ENCODE measurements at places on chromosomes 2 and 18.

GRCh38 chr2:1730015-1730927, 14.0 kb downstream of the PXDN start:
- DNase-seq = peak; percentile 89

GRCh38 chr2:19611491-19612332, 253.3 kb upstream of the OSR1 start:
- peak; percentile 97 for DNase-seq

DNA sequence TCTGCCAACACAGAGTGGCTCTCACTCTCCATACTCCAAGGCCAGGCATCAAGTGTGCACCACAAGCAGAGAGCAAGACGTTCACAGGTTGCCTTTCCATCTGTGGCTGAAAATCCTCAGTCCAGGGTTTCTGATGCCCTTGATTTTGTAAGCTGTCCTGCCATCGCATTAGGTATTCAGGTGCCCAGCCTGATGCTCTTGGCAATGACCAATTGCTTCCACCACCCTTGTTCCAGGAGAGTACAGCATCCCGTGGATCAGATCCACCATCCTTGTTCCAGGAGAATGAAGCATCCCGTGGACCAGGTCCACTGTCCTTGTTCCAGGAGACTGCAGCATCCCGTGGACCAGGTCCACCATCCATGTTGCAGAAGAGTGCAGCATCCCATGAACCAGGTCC, 133.4 kb upstream of the GPC1 start:
- DNase-seq = no peak

- peak; percentile 85 for DNase-seq
Measured at GRCh38 chr2:217338306-217338916, 478.5 kb upstream of the TNP1 start.

DNA sequence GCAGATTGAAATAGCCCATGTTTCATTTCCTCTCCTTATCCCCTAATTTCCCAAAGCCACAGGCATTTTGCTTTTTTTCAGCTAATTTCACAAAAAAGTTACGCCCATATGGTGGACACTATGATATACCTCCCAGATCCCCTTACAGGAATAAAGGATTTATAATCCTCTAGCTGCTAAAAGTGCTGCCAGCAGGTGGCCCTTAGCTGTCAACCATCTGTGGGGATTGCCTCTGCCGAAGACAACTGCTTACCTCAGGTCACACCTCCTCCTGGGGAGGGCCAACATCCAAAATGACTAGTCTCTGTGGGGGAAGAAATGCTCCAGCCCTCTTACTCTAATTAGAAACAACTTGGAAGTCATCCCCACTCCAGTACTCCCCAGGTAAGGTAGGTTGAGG, 61.0 kb upstream of the EPB41L3 start:
- DNase-seq = no peak

- DNase-seq = no peak
Measured at GRCh38 chr2:233492078-233492477, 74.5 kb downstream of the USP40 start.

DNA sequence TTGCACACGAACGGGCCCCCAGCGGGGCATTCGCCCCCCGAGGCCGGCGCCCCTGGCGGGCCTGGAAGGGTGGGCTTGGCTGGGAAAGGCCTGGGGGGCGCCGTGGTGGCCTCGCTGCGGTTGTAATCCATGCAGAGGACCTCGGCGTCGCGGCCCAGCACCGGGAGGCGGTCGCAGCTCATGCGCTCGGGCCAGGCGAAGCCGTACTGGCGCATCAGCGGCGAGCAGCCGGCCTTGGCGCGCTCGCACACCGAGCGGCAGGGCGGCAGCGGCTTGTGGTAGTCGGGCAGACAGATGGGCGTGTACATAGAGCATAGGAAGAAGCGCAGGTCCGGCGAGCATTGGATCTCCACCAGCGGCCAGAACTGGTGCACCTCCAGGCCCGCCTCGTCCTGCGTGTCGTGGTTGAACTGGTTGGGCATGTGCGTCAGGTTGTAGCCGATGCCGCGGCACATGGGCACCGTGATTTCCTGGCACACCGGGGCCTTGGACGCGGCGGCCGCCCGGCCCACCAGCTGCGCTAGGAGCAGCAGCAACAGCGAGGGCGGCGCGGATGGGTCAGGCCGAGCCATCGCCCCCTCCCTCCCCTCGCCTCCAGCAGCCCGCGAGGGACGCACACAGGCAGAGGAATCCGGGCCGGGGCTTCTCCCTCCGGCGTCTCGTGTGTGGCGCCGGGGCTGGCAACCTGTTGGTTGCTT, 1.4 kb downstream of the FZD5 start:
- DNase-seq = peak; percentile 58

Data from EL (cell line).